Activated CD4-positive, alpha-beta T cell treated with anti-CD3 and anti-CD28 coated beads, Interleukin-2, amount 50 U/mL, for 48 hours (primary cell): ENCODE measurements at places on chromosomes 12 and 14.

- DNase-seq: peak; percentile 70
These were observed 2.7 kb downstream of the PTHLH start for GRCh38 chr12:27969624-27970400.

DNA sequence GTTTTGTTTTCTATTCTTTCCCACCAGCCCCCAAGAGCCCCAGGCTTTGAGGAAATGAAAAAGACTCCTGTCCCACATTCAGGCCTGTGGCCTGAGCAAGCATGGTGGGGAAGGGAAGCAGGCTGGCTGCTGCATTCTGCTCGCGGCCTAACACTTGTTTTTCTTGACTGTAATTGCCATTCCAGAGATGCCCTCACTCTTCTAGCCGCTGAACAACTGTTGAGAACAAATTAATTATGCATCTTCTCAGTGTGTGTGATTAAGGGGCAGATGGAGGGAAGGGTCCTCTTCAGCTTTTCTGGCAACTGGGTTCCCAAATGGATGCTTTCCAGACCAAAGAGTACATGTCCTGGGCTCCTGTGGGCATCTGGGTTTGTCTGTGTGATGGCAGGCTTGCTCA, 43.3 kb downstream of the ADCK1 start:
- DNase-seq: no peak

DNA sequence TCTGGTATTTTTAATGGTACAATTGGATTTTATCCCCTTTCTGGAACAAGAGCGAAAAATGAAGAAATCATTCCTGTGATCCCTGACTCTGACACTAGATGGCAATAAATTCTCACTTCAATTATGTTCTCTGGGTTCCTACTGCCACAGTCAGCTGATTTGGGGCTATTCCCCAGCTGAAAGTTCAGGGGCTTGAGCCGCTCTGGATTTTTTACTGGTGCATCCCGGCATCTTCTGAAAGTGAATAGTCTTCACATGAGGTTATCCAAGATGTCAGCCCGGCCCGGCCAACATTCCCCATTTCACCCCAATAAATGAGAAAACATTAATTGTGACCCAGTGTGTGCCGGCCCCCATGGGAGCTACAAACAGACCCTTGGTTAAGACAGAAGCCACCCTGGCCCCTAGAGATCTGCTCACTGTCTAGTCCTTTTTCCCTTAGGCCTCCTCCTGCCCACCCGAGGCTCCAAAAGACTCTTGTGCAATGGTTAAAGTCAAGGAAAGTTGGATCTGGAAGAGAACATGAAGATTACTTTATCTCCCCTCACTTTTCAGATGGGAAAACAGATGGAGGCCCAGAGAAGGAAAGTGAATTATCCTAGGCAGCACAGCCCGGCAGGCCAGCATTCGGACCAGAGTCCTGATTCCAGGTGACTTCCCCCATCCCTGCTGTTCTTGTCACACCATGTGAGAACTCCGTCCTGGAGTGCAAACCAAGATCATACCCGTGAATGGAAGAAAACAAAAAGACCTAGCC, 20.8 kb downstream of the CKAP4 start:
- DNase-seq: no peak

DNA sequence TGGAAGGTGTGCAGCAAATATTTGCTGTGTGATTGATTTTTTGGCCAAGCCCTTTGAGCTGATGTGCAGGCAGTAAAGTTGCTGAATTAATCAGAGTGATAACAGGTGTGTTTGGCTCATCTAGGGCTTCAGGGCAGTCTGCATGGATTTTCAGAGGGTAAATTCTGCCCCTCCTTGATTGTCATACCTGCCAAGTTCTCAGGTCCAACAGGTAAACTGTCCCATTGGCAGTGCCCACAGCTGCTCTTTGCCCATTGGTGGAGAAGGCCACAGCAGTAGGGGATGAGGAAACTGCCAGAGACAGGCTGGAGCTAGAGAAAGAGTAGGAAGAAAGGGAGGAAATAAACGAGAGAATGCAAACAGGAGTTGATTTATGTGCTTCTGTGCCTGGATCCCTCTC, 33.6 kb downstream of the TEP1 start:
- no peak for DNase-seq

DNA sequence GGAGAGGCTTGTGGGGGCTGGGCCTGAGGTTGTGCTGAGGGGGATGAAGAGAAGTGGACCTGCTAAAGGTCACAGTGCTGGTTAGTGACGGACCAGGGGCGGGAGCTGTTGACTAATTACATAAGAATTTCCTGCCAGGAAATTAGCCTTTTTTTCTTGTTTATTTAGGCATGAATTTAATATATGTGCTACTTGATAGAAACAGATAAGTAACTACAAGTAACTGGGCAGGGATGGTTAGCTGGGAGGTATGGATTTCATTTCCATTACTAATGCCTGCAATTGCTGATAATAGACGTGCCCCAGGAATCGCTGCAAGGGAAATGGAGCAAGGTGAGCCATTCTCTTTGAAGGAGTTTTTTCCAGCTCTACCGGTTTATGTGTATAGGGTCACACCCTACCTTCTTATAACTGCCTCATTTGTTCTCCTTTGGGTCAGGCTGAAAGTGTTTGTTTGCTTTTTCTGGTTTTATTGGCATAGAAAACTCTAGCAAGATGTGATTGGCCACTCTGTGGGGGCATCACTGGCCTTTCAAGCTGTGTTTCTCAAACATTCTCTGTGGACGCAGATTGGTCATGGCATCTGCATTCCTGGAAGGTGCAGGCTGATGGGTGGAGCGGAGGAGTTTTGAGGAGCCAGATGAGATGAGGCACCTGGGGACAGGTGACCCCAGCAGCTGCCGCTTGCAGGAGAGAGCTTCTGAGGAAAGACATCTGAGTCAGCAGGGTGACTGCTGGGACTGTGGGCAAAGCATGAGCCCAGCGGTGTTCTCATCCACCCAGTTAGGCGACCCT, 19.0 kb upstream of the GPRC5A start:
- no peak for DNase-seq

- DNase-seq: no peak
These were observed 70.9 kb downstream of the RESF1 start for GRCh38 chr12:32030151-32030550.

- DNase-seq: no peak
These were observed 57.2 kb upstream of the RHOJ start for GRCh38 chr14:63147018-63147417.

GRCh38 chr12:12983420-12984035, 16.5 kb downstream of the HEBP1 start:
- no peak for DNase-seq

GRCh38 chr14:94451826-94452225, 774 bp downstream of the SERPINA11 start:
- no peak for DNase-seq

DNA sequence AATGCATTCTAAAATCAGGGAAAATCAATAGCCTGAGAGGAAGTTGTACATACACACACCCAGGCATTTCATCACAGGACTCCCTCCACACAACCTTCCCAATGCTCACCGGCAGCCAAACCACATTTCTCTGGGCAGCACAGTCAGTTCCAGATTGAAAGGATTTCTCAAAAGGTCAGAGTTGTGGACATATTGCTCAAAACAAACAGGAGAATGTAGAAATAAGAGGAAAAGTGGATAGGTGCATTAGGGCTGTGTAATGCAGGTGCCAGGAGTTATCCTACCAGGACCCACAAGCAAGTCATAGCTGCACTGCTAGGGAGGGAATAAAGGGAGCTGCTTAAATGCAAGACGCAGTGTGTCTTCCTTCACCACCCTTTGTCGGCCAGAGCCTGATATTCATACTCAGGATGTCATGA, 62.9 kb downstream of the GCH1 start:
- no peak for DNase-seq

- peak; percentile 59 for DNase-seq
These were observed 229.1 kb upstream of the OR4E1 start for GRCh38 chr14:21902561-21903181.

DNA sequence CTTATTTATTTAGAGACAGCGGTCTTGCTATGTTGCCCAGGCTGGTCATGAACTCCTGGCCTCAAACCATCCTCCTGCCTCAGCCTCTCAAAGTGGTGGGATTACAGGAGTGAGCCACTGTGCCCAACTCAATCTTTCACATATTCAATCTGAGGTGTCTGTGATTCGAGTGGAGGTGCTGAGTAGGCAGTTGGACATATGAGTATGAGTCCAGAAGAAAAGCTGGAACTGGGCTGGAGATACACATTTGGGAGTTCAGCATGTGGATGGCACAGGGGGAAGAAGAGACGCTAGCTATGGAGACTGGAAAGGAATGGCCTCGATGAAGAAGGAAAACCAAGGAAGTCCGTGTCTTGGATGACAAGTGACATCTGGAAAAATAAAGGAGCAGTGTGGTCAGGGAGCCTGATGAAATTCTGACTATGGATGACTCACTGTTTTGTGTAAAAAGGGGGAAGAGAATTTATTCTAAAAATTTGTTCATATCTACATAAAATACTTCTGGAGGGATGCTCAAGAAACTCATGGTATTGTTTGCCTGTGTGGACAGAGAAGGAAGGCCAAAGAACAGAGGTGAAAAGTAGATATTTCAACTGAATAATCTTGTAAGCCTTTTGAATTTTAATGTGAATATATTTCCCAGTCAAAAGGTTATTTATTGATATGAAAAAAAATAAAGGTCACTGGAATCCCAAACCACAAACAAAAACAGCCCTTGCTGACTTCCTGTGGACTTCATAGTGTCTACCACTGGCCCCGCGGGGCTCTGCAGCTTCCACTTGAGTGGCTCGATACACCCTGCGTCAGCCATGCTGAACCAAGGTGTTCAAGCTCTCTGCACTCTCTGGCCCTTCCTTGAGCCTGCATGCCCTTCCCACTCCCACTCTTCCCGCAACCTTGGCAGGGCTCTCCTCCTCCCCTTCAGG, 8.9 kb upstream of the LTA4H start:
- no peak for DNase-seq

- no peak for DNase-seq
These were observed 266.6 kb downstream of the ADGRD1 start for GRCh38 chr12:131220331-131220685.

DNA sequence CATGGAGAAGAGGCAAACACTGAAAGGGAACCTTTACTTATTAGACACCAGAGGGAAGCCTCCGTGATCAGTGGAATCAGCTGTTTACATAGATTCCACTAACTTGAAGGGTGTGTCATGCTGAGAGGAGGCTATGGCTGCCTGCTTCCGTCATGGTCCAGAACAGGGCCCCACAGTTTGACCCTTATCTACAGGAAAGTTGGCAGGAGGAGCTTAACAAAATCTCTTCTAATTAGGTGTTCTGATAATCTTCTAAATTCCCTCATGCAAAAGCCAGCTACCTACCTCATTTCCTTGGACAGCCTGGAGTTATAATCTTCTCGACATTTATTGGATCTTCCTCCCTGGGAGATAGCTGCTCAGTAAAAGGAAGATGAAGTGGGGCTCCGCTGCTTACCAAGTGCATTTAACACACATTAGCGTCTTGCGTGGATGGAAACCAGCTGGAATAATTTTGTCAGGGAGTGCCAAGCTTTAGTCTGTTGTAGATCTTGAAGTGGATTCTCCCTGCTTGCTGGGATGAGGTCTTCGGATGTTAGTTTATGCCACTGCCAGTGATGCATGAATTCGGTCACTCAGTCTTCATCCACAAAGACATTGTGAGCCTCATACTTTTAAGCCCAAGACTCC, 171.0 kb downstream of the PAH start:
- DNase-seq: no peak

DNA sequence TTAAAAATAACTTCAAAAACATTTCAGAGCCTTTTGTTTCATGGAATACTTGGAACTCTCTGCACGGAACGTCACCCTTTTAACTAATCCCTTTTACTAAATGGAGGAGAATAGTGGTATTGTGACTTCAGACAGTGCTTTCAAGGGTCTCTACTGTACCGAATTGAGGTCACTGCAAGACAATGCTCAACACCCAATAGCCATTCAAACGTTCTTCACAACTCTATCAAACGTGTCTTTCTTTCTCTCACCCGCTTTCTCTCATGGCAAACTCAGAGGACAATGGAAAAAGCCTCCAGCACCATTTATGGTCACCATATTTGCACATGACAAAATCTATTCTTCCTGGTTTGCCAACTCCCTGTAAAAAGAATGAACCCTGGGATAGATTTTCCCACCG, 132.1 kb upstream of the SOX5 start:
- no peak for DNase-seq

GRCh38 chr12:115755725-115756085, 521.8 kb downstream of the MED13L start:
- DNase-seq: no peak

- DNase-seq: no peak
These were observed 3.6 kb downstream of the LTBR start for GRCh38 chr12:6387541-6387940.

DNA sequence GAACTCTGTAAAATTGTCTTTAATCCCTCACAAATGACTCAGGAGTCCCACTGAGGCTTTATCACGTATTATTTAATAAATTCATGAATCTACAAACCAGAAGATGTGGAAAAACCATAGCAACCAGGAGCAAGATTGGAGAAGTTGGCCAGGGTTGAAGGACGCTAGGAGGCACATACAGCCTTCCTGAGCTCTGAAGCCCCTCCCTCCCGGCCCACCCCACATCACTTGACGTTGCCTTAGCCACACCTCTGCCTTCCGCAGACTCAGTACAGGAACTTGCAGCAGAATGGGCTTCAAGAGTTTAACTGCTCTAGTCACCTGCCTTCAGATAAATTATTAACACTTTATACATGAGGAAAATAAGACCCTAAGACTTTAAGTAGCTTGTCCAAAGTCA, 33.9 kb downstream of the SLC35F4 start:
- DNase-seq: no peak

GRCh38 chr12:11834104-11834812, 184.8 kb downstream of the ETV6 start:
- no peak for DNase-seq

GRCh38 chr12:47889040-47889439, 15.8 kb downstream of the VDR start:
- DNase-seq: no peak

GRCh38 chr12:124565656-124566160, 1.7 kb downstream of the NCOR2 start:
- no peak for DNase-seq

DNA sequence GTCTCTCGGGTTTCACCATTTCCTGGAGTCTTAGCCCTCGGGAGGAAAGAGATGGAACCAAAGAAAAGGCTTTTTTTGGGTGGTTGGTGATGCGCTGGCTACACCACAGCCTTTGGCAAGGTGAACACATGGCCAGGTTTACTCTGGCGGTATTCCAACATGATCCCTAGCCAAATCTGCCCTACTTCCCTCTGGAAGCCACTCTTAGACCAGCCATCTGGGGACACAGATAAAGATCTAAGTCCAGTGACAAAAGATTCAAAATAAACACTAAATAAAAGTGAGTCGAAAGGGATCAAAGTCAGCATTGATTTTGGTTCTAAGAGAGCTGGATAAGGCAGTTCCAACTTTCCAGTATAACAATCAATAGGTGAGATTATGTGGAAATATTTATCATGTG, 694.5 kb downstream of the VRK1 start:
- DNase-seq: no peak
